AG09309 (cell line): ENCODE measurements at places on chromosomes 6 and 20.

- DNase-seq: no peak
These were observed 1.9 kb downstream of the FAM135A start for GRCh38 chr6:70415247-70415646.

GRCh38 chr6:53921639-53922038, 126.8 kb downstream of the LRRC1 start:
- DNase-seq: no peak

- DNase-seq: no peak
These were observed 35.3 kb downstream of the YTHDF1 start for GRCh38 chr20:63180569-63181185.

GRCh38 chr20:62762801-62763368, 33.4 kb upstream of the MRGBP start:
- no peak for DNase-seq

- DNase-seq: no peak
These were observed 114.6 kb upstream of the RIPOR2 start for GRCh38 chr6:25050356-25050755.

- no peak for DNase-seq
These were observed 101.0 kb upstream of the MPC1 start for GRCh38 chr6:166483573-166484250.

GRCh38 chr6:117711369-117711768, 36.1 kb downstream of the NUS1 start:
- DNase-seq: no peak

DNA sequence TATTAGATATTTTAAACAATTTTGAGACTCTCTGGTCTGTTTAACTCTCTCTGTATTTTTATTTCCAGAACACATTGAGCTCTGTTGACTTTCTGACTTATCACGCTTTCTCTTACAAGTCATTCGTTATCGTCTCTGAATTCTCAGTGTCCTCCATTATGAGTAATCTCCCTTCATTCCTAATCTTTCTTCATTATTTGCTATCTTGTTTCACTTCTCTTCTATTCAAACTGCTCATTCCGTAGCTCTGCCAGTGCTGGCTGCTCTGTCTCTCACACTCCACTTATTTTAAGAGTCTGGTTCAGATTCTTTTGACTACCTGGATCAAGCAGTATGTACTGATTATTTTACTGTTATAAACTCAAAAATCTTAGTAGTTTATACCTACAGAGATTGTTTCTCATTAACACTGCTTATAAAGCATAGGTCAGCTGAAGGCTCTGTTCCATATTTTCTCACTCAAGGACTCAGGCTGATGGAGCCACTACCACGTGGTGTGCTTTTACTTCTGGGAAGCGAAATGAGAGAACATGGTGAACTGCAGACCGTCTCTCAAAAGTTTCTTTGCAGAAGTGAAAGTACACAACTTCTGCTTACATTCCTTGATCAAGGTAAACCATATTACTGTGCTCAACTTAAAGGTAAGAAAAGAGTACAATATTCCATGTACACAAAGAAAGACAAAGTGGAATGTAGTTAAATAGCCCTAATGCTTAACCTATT, 485.2 kb downstream of the GRIK2 start:
- DNase-seq: no peak

DNA sequence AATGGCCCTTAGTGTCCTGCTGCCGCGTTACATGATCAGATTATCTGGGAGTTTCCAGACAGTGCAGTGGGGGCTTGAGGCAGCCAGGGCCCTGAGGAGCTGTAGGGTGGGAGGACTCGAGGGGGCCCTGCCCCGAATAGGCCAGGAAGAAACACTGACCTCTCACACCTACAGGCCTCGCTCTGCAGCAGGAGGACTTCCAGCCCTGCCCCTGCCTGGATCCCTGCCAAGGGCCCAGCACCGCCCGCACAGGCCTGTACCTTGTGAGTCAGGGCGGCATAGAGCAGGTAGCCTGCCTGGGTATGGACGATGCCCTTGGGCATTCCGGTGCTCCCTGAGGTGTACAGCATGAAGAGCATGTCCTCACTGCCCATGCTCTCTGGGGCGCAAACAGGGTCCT, 30.1 kb upstream of the APMAP start:
- DNase-seq: no peak

- DNase-seq: no peak
These were observed 194.0 kb downstream of the MYLK4 start for GRCh38 chr6:2556761-2557160.

DNA sequence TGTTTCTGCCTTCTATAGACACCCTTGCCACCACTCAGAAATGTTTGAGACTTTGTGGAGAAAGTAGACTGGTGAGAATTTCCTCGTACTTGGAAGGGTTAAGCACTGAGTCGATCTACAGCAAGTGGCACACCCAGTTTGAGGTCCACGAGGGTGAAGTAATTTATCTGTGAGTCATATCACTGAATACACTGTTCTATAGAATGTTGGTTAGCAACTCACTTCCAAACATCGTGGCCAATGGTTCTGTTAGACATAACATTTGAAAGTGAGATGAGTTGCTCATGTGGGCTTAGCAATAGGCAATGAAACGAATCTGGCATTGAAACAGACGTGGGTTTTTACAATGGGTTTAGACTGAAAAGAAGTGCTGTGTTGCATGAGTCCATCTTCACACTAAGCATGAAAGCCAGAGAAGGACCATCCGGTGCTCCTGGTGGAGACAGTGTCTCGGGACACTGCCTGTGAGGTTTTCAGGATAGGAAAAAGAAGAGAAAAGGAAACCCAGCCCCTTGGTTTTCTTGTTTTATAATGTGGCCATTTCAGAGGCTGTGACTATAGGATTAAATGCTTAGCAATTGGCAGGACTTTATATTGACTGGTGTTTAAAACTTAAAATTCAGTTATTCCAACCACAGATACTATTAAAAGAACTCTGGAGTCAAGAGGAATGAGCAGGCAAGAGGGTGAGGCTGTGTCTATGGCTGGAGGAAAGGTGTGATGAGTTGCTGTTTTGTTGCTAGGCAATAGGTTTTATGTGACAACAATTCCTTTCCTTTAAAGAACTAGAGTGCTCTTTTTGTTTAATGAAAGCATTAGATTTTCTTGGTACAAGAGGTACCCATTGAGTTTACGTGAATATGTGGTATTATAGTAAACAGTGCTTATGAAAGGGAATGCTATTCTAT, 31.0 kb upstream of the EZR start:
- no peak for DNase-seq

GRCh38 chr6:156163311-156163710, 613.9 kb upstream of the ARID1B start:
- DNase-seq: no peak

DNA sequence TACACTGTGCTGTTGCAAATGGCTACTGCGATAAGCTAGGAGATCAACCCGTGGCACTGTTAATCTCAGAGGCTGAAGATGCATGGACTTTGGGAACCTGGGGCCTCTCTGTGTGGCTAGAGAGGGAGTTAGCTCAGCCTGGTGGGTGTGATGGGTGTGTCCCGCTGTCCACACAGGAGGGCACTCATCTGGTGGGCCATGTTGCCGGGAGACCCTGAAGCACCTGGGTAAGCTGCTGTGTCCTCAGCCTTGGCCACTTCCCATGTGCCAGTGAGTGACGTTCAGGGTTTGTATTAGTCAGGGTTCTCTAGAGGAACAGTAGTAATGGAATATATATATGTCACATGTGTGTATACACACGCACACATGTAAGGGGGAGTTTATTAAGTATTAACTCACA, 132.7 kb downstream of the ERMARD start:
- DNase-seq: no peak

- DNase-seq: no peak
These were observed 534 bp downstream of the ZNF76 start for GRCh38 chr6:35259948-35260590.

DNA sequence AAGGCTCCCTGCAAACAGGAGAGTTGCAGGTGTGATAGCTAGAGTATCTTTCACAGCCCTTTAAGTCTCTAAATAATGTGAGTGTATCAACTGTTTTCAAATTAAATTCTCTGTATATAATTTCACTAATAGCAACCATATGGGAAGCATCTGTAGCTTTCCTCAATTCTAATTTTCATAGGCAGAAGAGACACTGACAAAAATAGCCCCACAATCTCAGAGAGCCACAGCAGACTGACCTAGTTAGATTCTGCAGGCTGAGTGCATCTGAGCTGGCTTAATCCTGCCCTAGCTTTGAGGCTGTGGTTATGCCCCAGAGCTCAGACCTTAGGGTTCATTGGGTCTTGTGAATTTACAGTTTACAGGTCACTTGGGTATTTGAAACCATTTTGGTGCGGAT, 63.9 kb downstream of the MAP7 start:
- no peak for DNase-seq

DNA sequence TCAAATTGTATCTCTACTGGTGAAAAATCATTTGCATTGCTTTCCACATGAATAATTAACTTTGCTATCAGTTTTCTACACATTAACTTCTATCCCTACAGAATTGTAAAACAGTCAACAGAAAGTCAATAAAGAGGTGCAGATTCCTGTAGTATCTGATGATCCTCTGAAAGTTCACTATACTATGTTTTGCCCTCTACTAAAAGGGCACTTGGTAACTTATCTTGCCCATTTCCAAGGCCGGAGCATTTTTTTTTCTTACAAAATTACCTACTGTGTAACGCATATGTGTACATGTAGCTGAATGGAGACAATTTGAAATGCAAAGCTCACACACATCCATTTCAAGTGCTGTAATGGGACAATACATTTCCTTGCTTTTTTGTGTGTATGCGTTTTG, 9.6 kb upstream of the SPTLC3 start:
- DNase-seq: no peak

DNA sequence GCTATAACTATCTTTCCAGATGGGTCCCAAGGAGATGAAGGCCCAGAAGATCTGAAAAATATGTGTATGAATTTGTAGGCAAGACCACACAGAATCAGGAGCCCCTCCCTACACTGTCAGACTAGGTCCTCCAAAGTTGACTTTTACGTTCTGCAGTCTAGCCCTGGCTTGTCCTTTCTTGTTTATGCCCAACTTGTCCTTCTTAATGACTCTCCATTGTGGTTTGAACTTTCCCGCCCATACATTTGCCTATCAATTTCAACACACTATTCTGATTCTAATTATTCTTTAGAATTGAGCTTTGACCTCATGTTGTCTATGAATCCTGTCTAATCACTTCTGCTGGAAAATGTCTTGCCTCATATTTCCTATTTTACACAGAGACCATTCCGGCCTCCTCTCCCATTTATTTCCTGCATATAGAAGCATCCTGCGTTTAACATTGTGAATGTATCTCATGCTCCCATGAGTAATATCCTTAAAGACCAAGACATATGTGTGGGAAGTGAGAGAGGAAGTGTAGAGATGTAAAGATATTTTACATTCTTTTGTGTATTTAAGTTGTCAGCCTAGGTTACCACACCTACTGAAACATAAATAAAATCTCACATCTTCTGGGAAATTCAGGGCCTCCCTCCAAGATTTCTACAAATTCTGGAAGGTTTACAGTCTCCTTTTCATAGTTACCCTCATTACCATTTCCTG, 348.3 kb downstream of the BCKDHB start:
- no peak for DNase-seq

GRCh38 chr6:35552285-35552917, 39.7 kb upstream of the TULP1 start:
- DNase-seq: no peak

- DNase-seq: no peak
These were observed 31.4 kb upstream of the ID1 start for GRCh38 chr20:31573555-31574321.

DNA sequence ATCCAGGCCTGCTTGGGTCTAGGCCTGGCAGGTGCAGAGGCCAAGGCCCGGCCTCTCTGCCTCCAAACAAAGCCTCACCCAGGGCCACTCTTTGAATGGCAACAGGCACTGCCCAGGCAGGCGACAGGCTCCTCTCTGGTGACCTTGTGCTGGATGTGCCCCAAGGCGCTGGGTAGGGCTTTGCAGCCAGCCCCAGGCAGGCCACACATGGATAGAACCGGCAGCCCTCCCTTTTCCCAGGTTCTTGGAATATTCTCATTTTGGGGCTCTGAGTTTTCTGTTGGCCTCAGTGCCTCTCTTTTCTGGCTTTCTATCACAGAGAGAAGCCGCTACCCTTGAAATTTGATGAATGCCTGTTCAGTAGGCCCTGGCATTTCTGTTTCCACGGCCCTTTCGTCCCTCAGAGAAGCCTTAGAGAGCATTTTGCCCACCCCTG, 18.9 kb downstream of the PKIG start:
- DNase-seq: no peak

- no peak for DNase-seq
These were observed 15.3 kb downstream of the TRPC4AP start for GRCh38 chr20:35077341-35077740.

- no peak for DNase-seq
These were observed 182.0 kb upstream of the JAG1 start for GRCh38 chr20:10855778-10856177.

DNA sequence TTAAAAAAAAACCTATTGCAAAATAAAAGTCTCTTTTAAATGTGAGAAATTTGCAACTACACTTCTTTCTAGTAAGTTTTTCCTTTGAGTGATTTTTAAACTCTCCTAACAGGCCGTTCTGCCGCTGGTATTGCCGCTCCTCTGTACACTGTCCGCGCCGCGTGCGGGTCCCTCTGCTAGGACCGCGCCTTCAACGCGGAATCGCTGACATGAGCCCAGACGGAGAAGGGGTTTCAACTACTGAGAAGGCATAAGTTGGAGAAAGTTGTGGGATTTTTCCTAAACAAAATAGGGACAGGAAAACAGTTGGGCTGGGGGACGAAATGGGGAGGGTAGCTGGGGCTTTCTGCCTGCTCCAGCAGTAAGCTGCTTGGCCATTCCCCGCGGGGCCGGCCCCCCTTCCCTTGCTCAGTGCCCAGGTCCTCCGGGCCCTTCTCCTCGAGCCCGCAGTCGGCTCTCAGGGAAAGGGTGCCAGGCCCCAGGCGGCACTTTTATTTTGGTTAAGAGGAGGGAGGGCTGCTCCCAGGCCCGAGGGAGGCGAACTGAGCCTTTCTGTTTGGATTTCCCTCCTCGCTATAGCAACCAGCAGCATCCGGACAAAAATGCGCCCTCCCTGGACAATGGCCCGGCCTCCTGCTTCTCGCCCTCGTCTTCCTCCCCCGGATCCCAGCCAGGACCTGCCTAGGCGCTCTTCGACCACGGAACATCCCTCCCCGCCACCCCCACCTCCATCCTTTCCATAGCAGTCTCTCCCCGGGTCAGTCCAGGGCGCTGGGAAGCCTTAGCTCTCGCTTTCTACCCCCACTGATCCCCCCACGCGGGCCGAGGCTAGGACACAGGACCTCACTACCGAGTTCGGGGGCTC, 6.8 kb upstream of the POU3F2 start:
- no peak for DNase-seq

DNA sequence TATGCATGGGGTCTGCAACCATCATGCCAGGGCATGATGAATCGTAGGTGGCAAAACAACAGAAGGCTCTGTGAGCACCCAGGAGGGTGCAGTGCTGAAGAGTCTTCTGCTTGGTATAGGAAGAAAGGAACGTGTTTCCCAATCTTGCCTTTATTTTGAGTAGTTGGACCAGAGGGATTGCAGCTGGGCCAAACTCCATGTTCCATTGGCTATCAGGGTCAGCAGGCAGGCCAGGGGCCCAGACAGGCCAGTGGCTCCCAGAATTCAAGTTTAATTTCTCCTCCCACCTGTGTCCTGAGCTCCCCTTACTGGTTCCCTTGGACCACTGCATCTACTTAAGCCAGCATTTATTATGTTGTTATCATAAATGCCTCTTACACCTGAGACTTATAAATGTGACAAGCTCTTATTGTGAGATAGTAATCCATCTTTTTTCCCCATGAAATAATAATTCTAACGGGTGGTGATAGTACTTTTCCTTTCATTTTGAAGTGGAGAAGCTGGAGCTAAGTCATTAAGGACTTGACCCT, 918 bp upstream of the TRIM38 start:
- no peak for DNase-seq
